ELF-1 (cell line): ENCODE measurements at places on chromosomes 7 and 10.

DNA sequence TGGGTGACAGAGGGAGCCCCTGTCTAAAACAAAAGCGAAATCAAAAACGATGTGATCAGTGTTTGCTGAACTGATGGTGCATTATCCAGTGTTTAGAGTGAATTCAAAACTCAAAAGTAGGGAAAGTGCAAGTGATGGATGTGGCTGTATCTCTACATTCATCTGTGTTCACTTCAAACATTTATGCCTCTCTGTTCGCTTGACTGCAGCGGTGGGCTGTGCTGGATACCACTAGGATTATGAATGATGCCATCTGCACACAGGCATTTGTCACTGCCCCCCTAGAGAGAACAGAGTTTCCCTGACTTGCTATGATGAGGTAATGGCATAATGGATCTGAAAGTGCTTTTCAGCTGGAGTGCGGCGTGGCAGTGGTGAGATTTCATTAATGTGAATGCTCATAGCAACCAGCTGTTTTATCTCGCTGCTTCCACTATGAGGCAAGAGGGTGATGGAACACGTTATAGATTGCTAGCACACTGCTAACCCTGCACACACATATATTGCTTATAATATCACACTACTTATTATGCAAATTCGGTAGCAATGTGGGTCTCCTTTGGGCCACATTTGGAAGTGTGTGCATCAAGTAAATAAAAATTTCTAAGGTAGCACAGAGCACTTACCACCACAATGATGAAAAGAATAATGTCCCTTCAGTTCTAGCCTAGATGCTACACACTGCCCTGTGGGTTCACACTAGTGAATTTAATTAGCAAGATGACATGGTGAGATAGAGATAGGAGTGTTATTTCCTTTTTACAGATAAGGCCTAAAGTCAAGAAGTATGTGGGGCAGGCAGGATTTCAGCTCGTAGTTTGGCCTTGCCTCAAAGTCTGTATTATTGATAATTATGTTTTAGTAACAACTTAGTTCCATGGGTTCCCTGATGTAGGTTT, 164.7 kb downstream of the CAMK1D start:
- DNase-seq, result no peak

DNA sequence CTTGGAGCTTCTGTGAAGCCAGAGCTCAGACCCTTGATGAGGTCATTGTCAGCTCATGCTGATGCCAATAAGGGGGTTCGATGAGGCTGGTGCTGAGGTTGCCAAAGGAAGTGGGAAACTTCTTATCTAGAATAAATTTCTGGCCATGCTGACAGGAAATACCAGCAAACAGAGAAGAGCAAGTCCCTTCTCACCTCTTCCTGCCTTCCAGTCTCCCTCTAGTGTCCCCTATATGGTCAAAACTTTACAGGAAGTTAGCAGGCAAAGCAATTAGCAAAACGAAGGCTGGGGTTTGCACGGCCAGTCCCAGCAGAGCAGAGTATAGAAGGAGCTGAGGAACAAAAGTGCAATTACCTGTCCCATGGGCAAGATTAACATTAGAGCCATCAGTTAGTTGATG, 15.1 kb upstream of the NEUROG3 start:
- no peak for DNase-seq

GRCh38 chr10:30803892-30804322, 174.4 kb upstream of the LYZL2 start:
- no peak for DNase-seq

DNA sequence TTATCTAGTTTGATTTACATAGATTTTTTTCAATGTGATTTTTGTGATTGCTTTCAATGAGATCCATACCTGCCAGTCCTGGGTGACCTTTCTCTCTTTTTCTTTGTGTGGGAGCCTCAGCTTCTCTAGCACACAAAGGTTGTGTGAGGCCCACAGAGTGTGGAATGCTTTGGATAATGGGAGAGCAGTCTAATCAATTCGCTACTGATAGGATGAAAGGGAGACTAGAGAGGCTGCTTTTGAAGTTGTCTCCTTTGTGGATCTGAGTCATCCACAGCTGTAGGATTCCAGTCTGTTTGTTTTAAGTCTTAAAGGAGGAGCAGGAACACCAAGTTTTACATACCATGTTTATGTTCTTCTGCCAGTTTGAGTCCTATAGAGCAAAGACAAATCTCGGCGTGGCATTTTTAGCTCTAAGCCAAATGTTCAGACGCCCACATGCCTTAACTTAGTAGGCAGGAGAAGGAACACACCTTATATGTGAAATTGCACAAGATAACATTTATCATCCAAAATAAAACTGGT, 330.0 kb downstream of the ARL4A start:
- peak; percentile 79 for DNase-seq

GRCh38 chr10:132963430-132963960, 21.1 kb upstream of the CFAP46 start:
- no peak for DNase-seq
